ENCODE measurements at places on chromosomes 2 and 18.
A peak's percentile ranks its signal among the peaks of the same experiment; 100 is the strongest.

GRCh38 chr2:88950010-88950409, 258.5 kb downstream of the RPIA start:
- DNase-seq = no peak

DNA sequence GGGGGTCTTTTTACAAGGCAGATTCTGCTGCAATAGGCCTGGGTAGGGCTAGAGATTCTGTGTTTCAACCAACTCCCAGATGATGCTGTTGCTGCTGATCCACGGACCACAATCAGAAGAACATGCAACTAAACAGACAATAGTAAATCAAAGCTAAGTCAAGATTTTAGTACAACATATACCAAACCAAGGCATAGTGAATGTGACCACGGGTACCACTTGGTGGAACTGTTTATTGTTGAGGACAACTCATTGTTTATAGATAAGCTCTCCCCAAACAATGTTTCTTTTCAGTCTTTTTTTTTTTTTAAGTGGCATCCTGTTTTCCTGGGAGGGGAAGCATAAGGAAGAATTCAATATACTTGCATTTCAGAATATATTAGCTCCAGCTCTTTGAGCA, 36.0 kb upstream of the DARS1 start:
- DNase-seq = no peak

GRCh38 chr2:136010126-136010525, 24.7 kb upstream of the DARS1 start:
- DNase-seq = no peak

GRCh38 chr18:23213200-23213599, 77.9 kb downstream of the CABLES1 start:
- DNase-seq = no peak

GRCh38 chr18:58992301-58993231, 127.9 kb downstream of the ZNF532 start:
- no peak for DNase-seq

GRCh38 chr2:195486520-195486919, 170.5 kb upstream of the SLC39A10 start:
- no peak for DNase-seq

DNA sequence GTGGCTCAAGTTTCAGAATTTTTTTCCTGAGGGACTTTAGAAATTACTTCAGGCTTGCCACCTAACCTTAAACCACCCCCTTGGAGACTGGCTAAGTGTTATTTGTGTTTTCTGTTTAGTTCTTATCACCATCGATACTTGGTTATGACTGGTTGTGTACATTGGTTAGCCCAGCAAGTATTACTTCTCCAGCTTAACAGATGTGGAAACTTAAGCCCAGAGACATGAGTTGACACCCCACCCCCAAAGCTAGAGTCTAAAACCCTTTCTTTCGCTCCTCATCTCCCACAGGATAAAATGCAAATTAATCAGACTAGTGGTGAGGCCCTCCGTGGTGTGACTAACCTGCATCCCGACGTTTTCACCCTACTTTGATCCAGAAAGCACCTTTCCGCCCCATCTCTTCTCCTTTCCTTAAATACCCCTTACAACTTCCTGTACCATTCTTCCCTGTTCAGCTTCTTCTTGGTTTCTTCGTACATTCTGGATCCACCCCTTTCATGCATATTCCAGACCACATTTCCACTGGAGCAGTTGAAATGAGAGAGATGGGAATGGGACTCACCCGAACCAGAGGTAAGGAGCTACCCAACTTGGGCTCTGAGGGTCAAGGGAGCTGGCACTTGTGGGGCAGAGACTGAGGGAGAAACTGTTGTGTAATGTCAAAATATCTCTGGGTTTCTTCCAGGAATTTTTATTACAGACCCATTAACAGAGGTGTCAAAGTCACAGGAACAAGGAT, 819 bp upstream of the MAP3K2 start:
- DNase-seq = no peak

DNA sequence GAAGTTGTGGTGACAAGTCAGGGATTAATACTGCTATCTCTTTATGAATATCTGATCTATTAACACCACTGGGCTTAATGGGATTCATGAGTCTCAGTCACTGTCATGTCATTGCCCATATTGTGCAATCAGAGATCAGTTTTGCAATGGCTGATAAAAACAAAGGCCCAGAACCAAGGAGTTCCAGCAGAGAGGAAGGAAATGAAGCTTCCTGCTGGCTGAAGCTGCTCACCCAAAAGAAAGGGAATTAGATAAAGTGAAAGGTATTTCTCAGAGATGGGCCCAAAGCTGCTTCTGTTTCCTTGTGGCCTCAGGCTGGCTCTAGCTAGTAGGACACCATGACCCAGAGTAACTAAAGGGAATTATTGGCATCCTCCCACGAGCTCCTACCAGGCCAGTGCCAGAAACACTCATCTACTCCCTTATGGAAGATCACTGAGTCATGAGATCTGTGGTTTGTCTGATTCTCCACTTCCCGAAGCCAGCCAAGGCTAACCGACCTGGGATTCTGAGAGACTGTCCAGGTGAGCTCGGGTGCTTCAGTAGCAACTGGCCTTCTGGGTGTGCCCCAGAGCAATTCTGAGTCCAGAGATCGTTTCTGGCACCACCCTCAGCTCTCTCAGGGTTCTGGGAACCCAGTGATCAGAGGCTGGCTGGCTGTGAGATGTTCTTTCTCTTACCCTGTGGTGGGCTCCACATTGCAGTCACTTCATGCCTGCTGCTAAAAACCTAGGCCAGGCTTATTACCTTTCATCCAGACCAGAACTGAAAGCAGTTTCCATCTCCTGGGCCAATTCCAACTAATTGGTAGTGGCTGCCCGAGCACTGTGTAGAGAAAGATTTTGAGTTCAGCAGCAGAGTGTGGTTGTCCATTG, 129.5 kb upstream of the PELI1 start:
- DNase-seq = no peak

DNA sequence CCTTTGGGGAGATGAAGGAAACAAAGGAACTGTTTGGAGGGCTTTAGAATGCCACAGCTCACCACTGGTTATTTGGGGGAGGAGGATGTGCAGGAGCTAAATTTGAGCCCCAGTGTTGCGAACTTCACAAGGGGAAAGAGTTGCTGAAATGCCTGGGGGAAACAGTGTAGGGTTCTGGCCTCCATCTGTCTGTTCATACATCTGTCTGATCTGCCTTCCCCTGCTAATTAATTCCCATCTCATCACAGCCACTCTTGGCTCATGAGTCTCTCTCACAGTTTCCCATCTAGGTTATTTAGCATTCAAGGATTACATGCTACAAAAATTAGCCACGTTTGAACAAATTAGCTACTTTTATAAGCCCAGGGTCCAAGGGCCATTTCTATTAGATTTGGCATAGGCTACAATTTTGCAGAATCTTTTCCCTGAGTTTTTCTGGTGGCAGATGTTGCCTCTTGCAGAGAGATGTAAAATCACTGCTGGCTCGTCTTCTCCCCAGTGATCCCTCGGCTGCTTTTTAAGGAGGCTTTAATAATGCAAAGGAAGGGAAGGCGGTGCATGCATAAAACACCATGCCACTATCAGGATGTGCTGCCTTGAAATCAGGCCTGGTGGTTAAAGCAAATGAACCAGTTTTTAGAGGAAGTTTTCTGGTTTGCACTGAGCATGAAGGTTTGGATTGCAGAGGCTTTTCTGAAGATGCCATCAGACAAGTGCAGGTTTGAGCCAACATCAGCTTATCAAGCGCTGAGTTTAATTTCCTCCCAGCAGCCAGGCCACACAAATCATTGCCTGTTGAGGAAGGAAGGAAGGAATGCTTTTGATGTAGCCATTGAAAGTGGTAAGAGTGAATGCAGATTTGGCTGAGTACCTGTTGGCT, 35.0 kb downstream of the ADD2 start:
- no peak for DNase-seq

- DNase-seq = peak; percentile 49
Measured at GRCh38 chr2:237978058-237978712, 11.4 kb downstream of the UBE2F start.

GRCh38 chr2:228624733-228625132, 443.2 kb upstream of the SPHKAP start:
- DNase-seq = no peak

GRCh38 chr2:229118336-229118735, 152.8 kb downstream of the PID1 start:
- no peak for DNase-seq

- no peak for DNase-seq
Measured at GRCh38 chr2:110717734-110718133, 14.6 kb upstream of the ACOXL start.

DNA sequence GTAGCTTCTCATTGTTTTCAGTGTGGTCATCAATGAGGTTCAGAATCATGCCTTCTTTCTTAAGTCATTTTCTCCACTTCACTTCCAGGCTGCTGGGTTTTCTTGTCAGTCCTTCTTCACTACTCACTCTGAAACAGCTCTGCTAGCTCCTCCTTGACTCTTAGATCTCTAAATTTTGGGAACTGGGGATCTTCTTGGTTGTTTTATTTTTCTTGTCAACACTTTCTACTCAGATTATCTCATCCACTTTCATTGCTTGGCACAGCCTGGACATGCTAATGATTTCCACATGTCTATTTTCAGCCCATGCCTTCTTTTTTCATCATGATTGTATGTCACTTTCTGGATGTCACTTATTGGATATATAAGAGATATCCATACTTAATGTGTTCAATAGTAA, 517.8 kb upstream of the DSEL start:
- DNase-seq = no peak

DNA sequence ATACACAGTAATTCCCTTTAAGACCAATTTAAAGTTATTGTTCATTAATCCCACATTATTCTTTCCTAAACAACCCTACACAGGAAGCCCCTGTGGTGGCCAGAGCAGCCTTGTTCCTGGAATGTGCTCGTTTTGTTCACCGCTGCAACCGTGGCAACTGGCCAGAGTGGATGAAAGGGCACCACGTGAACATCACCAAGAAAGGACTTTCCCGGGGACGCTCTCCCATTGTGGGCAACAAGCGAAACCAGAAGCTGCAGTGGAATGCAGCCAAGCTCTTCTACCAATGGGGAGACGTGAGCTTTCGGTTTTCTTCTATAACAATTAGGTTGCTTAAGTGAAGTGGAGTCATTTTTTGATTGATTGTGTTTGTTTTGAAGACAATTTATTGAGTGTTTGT, 101.0 kb downstream of the UNC80 start:
- peak; percentile 55 for DNase-seq
